ENCODE measurements at places on chromosomes 6 and 20.

DNA sequence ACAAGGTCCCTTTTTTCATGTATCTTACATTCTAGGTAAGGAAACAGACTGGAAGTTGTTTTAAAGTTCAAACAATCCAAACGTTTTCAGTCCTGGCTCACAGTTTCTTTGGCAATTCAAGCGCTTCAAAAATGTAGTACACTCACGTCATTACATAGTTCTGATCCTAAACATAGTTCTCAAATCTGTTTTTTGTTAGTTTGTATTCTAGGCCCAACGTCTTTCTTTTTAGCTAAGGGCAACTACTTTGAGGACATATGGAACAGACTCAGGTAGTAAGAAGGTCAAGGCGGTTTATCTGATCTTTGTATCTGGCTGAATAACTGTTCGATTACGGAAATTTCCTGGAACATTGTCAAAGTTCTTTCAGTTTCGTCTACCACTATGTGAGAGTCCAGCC is 36.9 kb upstream of the PLCB4 start:
- DNase-seq = no peak

DNA sequence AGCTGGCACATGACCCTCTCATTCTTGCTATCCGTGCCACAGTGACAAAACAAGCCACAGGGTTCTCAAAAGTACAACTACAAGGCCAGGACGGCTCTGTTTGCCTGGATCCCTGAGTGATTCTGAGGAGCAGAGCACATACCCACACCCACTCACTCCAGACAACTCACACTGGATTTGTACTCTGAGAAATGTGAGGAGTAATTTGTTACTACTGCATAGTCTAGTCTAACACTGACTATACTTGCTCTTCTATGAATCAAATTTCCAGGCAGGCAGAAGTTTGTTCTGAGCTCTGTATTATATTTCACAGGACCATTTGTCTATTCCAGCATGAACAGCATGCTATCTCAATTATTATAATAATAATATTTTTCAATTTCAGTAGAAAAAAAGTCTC is 26.7 kb upstream of the SPTLC3 start:
- no peak for DNase-seq

GRCh38 chr6:87922196-87922946 is 125.3 kb upstream of the SPACA1 start:
- no peak for DNase-seq

DNA sequence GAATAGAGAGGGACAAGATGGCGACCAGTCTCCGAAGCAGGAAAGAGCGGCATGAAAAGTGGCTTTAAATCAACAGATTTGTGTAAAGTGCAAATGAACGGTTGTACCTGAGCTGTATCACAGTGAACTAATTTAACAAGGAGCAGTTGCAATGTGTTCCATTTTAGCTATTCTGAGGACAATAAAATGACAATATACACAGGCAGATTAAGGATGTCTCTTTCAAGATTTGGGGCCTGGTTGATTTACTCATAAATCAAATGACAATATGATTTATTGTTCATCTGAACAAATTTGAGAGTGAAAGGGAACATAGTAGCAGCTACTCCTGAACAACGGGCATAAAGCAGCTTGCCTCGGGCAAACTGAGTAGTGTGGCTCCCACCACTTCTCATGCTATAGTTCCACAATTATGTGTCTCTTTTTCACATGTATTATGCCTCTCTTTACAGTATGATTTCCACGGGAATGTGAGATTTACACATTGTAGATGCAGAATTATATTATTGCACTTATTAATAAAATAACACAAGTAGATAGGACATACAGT is 204.1 kb upstream of the AGPAT4 start:
- DNase-seq = no peak

GRCh38 chr20:25198663-25199383 is 3.3 kb downstream of the ENTPD6 start:
- DNase-seq = no peak

DNA sequence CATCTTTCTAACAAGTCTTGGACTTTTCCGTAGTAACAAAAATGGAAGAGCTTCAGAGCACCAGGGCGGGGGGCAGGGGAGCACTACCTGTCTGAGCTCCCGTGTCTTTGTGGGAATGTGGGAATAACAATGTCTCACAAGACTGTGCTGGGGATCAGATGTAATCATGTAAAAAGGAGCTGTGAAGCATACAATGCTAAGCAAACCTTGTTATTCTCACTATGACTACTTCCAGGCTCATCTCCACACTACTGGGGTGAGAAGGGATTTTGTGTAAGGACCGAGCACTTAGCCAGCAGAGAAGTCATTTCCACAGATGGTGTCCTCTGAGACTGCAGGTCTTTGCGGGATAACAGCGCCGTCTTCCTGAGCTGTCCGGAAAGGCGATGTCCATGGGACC is 27.1 kb downstream of the PRR18 start:
- DNase-seq = no peak

DNA sequence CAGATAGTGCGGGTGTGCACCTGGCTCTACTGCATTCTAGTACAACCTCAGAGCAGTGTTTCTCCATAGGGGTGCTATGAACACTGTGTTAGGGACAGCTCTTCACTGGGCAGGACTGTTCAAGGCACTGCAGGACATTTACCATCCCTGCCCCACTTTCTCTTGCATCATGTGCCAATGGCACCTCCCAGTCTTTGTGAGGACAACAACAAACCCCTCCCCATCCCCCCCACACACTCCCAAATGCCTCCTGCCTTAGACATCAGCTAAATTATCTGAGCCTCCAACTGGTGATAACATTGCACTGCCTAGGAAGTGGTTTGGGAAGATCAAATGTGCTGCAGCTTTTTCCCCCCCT is 98.9 kb downstream of the FYN start:
- no peak for DNase-seq

DNA sequence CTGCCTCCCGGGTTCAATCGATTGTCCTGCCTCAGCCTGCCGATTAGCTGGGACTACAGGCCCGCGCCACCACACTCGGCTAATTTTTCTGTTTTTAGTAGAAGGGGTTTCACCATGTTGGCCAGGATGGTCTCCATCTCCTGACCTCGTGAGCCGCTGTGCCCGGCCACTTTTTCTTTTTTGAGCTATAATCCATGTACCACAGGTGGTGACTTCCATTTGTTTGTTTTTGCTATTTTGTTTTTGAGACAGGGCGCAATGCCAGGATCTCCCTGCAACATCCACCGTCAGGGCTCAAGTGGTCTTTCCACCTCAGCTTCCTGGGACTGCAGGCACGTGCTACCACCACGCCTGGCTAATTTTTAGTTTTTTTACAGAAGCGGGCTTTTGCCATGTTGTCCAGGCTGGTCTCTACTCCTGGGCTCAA is 8.5 kb downstream of the HSPA1B start:
- DNase-seq = no peak

DNA sequence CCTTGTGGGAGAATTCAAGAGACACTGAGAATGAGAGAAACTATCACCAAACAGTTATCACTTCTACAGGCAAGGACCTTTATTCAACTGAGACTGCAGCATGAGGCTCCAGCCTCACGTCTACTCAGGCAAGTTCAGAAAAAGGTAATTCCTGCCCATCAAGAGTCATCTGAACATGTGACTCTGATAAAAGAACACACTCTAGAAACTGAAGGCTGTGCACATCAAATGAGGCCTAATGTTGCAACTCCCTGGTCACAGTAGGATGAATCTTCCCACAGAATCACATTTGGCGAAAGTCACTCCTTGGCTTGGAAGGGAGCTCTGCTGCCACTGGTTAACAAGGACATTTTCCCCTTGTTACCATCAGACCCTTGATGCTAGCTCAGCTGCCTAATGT is 71.2 kb upstream of the EMILIN3 start:
- DNase-seq = no peak

- no peak for DNase-seq
These were observed 52.0 kb upstream of the MTHFD1L start for GRCh38 chr6:150813319-150813992.

DNA sequence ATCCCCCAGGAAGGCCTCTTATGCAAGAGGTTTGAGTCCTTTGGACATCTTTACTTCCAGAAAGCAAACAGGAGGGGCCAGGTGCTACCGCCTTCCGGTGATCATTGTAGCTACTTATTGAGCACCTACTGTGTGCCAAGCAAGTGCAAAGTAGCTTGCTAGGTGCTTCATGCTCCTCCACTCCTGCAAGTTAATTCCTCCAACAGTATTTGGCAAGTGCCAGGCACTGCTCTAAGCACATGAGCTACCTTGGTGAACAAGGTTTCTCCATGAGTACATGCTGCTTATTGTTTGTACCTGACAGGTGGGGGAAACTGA is 2.3 kb downstream of the CPNE5 start:
- DNase-seq = no peak

DNA sequence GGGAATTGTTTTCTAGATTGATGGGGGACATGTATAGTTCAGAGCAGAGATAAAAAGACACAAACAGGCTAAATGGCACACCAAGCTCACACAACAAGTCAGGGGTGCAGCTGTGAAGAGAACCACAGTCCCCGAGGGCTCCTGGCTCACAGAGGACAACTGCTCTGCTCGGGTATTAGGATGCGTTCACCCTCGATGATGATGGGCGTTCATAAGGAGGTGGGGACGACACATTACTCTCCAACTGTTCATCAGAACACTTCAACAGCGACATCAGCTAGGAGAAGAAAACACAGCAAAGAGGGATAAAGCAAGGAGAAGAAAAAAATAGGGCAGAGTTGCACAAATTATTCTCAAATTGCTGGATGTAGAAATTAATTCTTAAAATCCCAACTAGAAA is 174.8 kb upstream of the RREB1 start:
- DNase-seq = no peak

DNA sequence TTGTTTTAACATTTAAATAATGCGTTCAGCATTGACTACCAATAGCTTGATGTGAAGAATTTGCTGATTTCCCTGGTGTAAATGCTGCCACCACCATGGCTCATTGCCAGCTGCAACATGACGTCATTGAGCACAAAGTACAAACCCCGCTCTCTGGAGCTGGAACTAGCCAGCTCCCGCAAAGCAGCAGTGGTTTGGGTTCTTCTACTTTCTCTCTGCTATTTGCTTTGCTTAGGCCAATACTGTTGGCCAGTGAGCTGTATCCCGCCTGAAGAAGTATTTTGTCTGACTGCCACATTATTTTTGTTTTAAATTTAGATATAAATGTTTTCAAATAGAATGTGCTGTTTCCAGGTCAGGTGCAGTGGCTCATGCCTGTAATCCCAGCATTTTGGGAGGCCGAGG is 47.4 kb upstream of the KIF13A start:
- DNase-seq = no peak

GRCh38 chr20:57697543-57697942 is 12.3 kb downstream of the PMEPA1 start:
- no peak for DNase-seq

DNA sequence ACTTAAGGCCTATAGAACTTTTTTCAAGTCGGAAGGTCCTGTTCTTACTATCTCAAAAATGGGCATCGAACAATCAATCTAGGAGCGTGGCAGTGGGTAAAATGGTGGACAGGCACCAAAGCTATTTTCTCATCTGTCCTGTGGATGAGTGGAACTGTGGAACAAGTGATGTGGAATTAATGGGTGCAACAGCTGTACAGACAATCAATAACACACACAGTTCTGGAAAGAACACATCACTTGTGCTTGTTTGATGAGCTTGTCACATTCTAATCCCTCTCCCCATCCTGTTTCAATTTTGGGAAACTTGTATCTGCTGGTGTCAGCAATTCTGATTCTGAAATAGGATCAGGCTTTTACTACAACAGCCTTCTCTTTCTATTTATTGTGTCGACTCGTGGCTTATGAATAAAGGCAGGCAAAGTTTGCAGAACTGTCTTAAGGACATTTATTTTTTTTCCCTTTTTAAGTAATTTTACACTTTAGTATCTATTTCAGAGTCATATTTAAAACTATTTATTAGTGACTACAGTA is 11.5 kb downstream of the RBM24 start:
- no peak for DNase-seq

DNA sequence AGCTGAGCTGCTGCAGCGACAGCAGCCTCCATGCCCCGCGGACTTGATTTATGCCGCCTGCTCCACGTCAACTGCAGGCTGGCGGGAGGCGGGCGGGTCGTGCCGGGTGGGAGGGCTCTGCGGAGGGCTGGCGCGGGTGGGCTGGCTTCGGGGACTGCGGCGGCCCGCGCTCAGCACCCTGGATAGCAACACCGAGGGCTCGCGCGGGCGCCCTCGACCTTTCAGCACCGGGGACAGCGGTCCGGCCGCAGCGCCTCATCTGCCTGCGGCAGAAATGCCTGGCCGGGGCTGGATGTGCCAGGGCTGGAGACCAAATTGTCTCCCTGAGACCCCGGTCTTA is 792 bp downstream of the SNAP25 start:
- DNase-seq = no peak

All from skeletal muscle cell (primary cell).